ENCODE measurements at places on chromosomes 4 and X. TPM values are rescaled to one million over a fixed set of nuclear protein-coding genes. Genes with fewer than 3 reads are reported as not detected.

DNA sequence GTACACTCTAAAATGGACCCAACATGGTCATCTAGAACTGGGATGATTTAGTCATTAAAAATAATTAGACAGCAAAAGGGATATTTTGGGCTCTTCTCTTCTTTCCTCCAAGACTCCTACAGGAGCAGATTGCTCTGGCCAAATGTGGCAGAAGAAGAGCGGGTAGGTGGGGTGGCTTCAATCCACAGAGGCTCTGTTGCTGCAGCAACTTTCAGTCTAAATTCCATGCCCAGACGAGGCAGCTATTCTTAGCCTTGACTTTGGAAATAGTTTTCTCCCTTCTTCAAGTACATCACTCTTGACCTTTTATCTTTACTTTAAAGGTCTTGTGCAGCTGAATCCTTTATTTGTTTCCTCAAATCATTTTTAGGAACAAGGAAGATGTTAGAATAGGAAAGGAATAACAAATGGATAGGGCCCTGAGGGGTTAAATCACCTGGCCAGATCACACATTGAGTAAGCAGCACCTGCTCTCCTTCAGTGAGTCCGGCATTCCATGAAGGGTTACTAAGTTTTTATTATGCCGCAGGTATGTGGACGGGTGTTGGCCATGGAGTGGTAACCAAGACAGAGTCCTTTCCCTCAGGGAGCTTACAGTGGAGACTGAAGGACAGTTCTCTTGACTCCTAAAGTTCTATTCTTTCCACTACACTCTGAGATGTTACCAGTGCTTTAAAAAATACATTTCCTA is 19.3 kb upstream of the SORBS2 start:
- no peak for DNase-seq

DNA sequence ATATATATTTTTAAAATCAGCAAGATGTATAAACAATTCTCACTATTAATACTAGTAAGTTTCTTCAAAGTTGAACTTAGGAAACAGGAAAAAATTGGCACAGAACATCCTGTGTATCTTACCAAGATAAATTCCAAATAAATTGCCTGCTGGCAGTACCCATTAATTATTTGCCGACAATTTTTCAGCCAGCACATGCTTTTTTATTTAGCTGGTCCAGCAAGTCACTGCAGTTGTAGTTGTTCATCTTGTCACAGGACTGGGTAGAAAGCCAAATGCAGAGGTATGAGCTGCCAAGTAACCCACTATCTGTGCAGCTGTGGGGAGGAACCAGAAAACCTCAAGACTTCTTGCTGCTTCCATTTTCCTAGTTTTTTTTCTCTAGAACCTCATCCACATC is 113.4 kb downstream of the PACRGL start:
- DNase-seq, result no peak

DNA sequence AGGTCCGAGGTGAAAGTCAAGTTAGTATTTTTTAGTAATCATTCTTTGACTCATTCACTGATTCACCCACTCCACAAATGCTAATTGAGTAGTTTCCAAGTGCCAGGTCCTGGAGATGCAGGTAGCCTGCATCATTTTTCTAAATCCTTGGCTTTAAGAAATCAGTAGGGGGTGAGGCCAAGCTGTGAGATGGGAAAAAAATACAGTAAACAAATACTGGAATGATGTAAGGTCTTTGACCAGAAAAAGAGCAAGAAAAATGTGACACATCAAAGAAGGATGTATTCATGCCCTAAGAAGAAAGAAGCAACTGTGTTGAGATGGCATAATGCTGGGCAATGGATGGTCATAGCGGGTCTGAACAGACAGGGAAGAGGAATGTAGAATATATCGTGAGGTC is 1386.6 kb downstream of the PCDH7 start:
- DNase-seq, result no peak

DNA sequence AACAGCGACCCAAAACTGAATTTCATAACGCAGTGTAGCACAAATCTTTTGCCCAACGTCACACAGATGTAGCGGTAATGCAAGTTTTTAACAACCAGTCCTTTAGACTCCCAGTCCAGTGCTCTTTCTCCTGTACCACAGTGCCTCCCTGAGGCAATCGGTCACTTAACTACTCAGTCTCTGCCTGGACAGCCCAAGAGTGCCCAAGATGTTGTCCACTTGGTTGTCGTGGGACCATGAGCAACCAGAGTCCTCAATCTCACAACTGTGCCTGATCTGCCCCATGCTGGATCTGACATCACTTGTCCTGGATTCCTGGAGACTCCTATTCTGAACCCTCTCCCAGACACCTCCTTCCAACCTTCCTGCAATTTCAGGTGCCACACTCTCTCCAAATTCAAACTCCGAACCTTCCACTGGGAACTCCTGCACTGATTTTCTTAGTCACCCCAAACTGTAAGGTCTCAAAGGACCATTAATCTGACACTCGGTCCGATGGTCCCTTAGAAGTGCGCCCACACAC is 702 bp downstream of the MMGT1 start:
- DNase-seq, result no peak

- DNase-seq, result no peak
Observed at GRCh38 chr4:129328162-129328561, 232.2 kb downstream of the C4orf33 start.

DNA sequence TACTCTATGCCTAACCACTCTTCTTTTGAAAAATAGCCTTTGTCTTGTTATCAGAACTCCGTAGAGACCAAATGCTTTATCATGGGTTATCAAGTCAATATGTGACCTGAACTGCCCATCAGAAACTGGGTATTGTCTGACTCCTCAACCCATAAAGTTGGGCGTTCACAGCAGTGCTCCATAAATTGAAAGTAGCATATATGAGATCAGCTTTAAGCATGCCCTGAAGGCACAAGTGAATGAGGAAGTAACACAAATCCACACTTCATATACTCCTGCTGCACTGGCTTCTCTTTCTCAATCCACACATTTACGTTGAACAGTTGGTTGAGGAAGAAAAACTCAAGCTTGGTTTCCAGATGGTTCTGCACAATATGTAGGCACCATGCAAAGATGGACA is 1106.0 kb downstream of the STIM2 start:
- DNase-seq, result no peak

GRCh38 chr4:163598028-163598427 is 103.5 kb downstream of the TMA16 start:
- no peak for DNase-seq

DNA sequence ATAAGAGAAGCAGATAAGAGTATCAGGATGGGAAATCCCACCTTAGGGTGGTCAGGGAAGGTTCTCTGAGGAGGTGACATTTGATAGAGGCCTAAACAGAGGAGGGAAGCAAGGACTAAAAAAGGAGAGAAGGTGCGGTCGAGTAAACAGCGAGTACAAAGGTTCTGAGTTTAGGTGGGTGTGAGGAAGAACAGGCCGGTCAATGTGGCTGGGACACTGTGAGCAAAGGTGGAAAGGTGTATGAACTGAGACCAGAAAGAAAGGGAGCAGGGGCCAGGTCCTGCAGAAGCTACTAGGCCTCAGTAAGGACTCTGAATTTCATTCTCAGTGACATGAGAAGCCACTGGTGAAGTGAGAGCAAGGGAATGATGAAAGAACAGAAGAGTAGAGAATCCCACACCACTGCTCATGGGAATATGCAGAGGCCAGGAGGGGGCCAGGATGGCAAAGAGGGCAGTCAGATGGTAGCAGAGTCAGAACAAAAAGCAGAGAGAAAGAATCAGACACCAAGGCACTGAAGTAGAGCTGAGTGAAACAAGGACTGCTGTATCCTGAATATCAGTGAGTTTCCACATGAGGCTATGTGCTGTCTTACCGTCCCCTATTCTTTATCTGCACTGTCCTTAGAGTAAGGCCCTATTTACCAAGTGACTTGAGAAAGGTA is 18.0 kb downstream of the PRSS48 start:
- DNase-seq, result no peak

DNA sequence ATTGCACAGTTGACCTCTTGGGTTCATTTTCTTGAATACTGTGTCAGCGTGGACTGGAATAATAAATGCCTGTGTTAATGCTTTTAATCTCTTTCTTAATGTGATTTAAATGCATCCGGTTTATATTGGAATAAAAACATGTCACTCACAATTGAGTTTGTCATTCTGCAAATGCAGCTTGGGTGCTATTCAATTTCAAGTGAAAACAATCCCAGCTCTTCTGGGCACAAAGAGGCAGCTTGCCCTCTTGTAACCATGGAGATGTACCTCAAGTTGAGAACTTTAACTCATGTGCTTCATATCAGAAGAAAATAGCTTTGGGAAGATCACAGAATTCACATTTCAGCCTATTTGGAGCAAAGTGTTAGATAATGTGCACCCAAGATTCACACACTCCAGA is 355.7 kb upstream of the GNPDA2 start:
- DNase-seq, result no peak

DNA sequence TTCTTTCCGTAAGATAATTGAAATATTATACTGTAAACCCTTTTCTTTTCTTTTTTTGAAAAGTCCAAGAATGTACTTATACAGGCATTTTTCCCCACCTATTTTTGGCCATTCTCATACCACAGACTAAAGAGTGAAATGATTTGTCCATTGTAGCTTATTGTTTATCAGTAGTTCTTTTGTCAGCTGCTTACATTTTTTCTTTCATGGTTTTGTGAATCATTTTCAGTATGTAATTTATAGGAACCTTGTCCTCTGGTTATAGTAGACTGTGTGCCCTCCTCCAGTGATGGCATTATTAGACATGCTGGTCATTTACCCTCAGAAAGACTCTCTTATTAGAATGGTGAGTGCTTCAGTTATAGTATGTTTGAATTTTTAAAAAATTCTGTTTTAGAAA is 56.7 kb downstream of the CCKAR start:
- DNase-seq, result no peak

DNA sequence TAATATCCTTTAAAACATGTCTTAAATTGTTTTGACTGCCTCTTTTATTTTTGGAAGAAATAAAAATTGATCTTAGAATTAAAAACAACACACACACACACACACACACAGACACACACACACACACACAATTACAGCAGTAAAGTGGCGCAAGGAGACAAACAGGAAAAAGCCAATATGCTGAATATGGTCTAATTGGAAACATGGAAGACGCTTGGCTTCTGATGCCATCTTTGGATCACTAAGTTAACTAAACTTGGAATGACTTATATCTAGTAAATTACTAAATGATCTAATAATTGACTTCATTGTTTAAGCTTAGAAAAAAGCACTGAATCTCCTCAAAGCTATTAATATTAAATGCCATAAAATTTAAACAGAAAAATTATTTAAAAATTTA is 1093.4 kb downstream of the ADGRL3 start:
- DNase-seq, result no peak

DNA sequence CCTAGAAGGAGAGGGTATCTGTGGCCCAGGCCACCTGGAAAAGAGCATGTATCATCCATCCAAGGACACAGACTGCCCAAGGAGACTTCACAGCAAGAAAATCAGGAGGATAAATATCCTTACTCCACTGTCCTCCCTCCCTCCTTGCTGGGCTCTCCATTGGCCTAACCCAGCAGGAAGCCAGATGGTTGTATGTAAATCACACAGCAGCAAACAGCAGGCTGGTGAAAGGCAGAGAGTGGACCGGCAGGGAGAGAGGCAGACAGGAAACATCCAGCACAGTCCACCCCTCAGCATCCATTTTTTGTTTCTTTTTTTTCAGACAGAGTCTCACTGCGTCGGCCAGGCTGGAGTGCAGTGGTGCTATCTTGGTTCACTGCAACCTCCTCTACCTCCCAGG is 17.5 kb downstream of the TXK start:
- no peak for DNase-seq

DNA sequence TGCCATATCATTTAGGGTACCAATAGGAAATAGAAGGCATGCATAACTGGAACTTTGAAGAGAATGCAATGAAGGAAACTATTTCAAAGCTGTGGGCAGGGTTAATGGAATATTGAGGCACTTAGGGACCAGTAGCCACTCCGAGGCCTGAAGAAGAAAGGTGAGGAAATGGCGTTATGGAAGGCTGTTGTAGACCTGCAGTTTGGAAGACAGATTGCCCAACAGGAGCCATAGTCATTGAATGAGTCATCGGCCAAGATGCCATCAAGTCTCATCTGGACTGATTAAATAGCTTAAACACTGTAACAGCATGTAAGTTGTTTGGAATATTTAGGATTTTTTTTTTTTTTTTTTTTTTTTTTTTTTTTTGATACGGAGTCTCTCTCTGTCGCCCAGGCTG is 11.6 kb downstream of the CXCL13 start:
- no peak for DNase-seq

GRCh38 chr4:150367326-150367725 is 214.6 kb upstream of the MAB21L2 start:
- DNase-seq, result no peak

- DNase-seq, result no peak
Observed at GRCh38 chr4:10622728-10623127, 61.8 kb downstream of the CLNK start.

GRCh38 chr4:40112027-40112792 is 55.6 kb downstream of the N4BP2 start:
- DNase-seq, result no peak

DNA sequence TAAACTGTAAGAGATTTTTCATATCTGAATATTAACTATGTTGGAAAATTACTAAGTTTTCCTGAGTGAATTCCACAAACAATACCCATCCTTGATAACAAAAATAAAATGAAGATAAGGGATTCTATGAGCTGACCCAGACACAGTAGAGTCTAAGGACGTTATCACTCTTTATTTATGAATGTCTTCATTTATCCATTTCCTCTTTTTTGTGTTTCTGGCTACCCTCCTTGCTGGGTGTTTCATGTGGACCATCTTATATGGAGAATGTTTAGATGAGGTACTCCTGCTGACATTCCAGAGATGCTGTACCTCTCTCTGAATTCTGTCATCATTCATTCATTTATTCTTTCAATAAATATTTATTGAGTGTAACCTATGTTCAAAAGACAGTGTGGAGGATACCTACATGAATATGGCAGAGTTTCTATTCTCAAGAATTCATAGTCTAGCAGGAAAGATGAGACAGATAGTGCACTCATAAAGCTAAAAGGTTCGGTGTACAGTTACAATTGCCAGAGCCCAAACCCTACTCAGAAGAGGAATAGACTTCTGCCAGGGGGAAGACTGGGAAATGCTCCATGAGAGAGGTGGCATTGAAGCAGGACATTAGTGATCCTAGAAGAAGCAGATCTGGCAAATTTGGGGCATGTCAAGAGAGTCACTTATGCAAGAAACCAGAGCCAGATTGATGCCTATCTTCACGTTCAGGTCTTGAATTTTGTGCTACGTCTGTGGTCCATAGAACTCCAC is 195.8 kb downstream of the MAML3 start:
- DNase-seq, result no peak

GRCh38 chr4:14862891-14863290 is 139.4 kb upstream of the CPEB2 start:
- no peak for DNase-seq

GRCh38 chr4:16817286-16817685 is 81.2 kb downstream of the LDB2 start:
- DNase-seq, result no peak

GRCh38 chr4:7854697-7855370 is 84.8 kb downstream of the AFAP1 start:
- no peak for DNase-seq

Gene MTCP1
- polyA plus RNA-seq, result 17.4 TPM

Gene GPRASP1
- polyA plus RNA-seq, result 2.2 TPM

Gene SPANXN4
- not detected for polyA plus RNA-seq

Gene POU4F2
- polyA plus RNA-seq, result not detected

Gene SSX3
- not detected for polyA plus RNA-seq

Gene IL2
- not detected for polyA plus RNA-seq

Gene ARL9
- polyA plus RNA-seq, result 0.68 TPM

Gene SPATA4
- 0.11 TPM for polyA plus RNA-seq

Gene PCSK1N
- polyA plus RNA-seq, result not detected

Gene ITM2A
- polyA plus RNA-seq, result not detected

Gene EDNRA
- polyA plus RNA-seq, result 28.4 TPM

Gene NMU
- not detected for polyA plus RNA-seq

Gene ATOH1
- polyA plus RNA-seq, result not detected

Gene NPY2R
- not detected for polyA plus RNA-seq

Measured in AG04450 (cell line).